Mammary epithelial cell (primary cell): ENCODE measurements at places on chromosomes 3 and 15.

DNA sequence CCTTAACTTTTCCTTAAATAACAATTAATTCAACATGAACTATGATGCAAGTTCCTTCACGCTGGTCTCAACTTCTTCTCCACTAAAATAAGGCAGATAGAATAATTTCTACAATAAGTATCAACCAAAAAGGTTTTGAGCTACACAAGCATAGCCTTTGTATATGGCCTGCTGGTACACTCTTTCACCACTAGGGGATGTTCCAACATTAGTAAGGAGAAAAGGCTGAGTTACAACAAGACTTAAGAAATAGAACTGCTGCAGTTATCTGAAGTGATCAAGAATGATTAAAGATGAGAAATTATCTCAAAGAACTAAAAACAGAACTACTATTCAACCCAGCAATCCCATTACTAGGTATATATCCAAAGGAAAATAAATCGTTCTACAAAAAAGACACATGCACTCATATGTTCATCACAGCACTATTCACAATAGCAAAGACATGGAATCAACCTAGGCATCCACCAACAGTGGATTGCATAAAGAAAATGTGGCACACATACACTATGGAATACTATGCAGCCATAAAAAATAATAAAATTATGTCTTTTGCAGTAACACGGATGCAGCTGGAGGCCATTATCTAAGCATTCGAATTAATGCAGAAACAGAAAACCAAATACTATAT is 14.4 kb downstream of the ATP13A3 start:
- DNase-seq, result peak; percentile 53

- DNase-seq, result no peak
Observed at GRCh38 chr3:194575484-194576210, 57.6 kb downstream of the TMEM44 start.

GRCh38 chr3:187314176-187314575 is 22.6 kb upstream of the MASP1 start:
- DNase-seq, result no peak

GRCh38 chr15:81560405-81560804 is 186.4 kb upstream of the TMC3 start:
- no peak for DNase-seq

GRCh38 chr15:42037656-42038055 is 16.8 kb upstream of the PLA2G4E start:
- peak; percentile 76 for DNase-seq
